Mucosa of gallbladder (tissue), 1 donor: ENCODE measurements at places on chromosomes 6 and 20.

GRCh38 chr20:44187054-44187771, at the start of gene JPH2:
Gene JPH2, minus strand, starts transcription at chr20:44187188. Its CDS starts 483 bp downstream, at chr20:44186705.
- peak; percentile 36 for DNase-seq

GRCh38 chr6:9086331-9086730, 651.0 kb upstream of the SLC35B3 start:
- no peak for DNase-seq

- no peak for DNase-seq
Observed at GRCh38 chr6:144179237-144179636, 28.9 kb downstream of the STX11 start.

- DNase-seq: no peak
Observed at GRCh38 chr20:23188377-23189169, 102.4 kb upstream of the CD93 start.
